ENCODE measurements at places on chromosomes 5 and 9. TPM values are rescaled to one million over a fixed set of nuclear protein-coding genes. Genes with fewer than 3 reads are reported as not detected.

MSX2 gene
- total RNA-seq = 0.69 TPM

IFNA10 gene
- total RNA-seq = not detected

RNF208 gene
- total RNA-seq = 1.8 TPM

GARIN3 gene
- not detected for total RNA-seq

PCDHB10 gene
- total RNA-seq = 22.4 TPM

WNT8A gene
- 0.23 TPM for total RNA-seq

Measured in diencephalon (tissue), 1 donor.